NCI-H1436 (cell line): ENCODE measurements at places on chromosomes 16 and 17.

DNA sequence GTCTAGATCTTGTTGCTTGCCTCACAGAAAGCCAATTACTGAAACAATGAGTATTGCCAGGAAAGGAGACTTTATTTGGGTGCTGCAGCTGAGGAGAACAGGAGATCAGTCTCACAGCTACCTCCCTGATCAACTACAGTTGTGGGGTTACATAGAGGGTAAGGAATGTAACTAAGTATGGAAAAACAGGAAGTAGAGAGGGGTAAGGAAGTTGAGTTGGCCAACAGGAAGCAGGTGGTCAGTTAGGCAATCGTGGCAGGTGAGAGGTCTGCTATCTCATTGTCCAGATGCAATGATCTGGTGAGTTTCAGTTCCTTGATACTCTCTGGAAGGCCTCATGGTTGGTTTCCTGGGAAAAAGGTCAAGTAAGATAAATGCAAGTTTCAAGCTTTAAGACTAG is 333.1 kb upstream of the GOT2 start:
- no peak for DNase-seq

DNA sequence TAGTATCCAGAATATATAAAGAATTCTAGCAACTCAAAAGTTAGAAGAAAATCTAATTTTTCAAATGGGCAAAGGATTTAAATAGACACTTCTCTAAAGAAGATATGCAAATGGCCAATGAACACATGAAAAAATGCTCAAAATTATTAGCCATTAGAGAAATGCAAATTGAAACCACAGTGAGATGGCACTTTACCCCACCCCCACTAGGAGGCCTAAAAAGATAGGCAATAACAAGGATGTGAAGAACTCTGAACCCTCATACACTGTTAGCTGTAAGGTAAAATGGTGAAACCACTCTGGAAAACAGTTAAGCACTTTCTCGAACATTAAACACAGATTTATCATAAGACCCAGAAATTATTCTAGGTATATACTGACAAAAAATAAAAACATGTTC is 71.4 kb upstream of the IRX6 start:
- no peak for DNase-seq

DNA sequence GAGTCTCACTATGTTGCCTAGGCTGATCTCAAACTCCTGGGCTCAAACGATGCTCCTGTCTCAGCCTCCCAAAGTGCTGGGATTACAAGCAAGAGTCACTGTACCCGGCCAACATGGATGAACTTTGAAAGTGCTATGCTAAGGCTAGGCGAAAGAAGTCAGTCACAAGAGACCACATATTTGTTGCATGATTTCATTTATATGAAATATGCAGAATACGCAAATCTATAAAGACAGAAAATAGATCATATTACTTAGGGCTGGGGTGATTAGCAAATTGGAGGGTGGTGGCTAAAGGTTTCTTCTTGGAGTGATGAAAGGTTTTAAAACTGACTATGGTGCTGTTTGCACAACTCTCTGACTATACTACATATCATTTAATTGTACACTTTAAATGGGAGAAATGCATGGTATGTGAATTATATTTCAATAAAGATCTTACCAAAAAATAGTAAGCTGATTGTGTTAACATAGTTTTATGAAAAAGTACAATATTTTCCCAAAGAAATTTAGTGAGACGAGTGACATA is 1.2 kb upstream of the FLYWCH1 start:
- no peak for DNase-seq

GRCh38 chr16:68450741-68451255 is 2.5 kb upstream of the SMPD3 start:
- DNase-seq: no peak

GRCh38 chr17:67982034-67982640 is 14.1 kb downstream of the C17orf58 start:
- DNase-seq: no peak

GRCh38 chr17:40015005-40015997 is at the start of gene CSF3:
Gene CSF3 (plus strand): TSS chr17:40015440. CDS start chr17:40015475, 35 bp downstream.
- no peak for DNase-seq

- peak; percentile 72 for DNase-seq
Observed at GRCh38 chr17:57677301-57677700, 67.8 kb downstream of the CCDC182 start.

DNA sequence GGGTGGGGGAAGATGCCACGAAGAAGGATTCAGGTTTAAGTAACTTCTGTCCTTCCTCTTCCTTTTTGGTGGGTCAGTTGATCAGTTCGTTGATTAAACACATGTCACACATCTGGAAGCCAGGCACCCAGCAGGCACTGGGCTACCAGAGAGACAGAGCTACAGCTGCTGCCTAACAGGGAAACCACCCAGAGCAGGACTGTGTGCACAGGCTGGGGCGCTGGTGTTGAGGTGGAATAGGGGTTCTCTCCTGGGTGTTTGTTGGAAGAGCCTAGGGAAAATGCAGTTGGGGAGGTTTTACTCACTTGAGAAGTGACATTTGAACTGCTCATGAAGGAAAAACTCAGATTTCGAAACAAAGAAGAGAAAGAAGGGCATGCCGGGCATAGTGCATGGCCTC is 152.4 kb downstream of the IRX5 start:
- DNase-seq: no peak

DNA sequence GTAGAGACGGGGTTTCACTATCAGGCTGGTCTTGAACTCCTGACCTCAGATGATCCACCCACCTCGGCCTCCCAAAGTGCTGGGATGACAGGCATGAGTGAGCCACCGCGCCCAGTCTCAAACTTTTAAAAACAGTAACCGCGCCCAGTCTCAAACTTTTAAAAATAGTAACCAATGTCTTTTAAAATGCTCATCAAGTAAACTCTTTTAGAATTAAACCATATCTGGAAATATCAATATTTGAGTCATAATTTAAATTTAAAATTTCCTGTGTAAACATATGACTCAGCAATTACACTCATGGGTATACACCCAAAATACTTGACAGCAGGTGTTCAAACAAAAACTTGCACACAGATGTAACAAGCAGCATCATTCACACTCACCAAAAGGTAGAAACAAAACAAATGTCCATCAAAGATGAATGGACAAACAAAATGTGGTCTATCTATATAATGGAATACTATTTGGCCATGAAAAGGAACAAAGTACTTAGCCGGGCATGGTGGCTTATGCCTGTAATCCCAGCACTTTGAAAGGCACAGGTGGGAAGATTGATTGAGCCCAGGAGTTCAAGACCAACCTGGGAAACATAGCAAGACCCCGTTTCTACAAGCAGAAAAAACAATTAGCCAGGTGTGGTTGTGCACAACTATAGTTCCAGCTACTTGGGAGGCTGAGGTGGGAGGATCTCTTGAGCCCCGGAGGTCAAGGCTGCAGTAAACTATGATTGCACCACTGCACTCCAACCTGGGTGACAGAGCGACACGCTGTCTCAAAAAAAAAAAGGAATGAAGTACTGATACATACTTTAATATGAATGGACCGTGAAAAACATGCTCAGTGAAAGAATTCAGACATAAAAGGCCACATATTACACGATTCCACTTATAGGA is 20.2 kb downstream of the ENPP7 start:
- no peak for DNase-seq

GRCh38 chr17:77580531-77581270 is 377.8 kb upstream of the TNRC6C start:
- no peak for DNase-seq

DNA sequence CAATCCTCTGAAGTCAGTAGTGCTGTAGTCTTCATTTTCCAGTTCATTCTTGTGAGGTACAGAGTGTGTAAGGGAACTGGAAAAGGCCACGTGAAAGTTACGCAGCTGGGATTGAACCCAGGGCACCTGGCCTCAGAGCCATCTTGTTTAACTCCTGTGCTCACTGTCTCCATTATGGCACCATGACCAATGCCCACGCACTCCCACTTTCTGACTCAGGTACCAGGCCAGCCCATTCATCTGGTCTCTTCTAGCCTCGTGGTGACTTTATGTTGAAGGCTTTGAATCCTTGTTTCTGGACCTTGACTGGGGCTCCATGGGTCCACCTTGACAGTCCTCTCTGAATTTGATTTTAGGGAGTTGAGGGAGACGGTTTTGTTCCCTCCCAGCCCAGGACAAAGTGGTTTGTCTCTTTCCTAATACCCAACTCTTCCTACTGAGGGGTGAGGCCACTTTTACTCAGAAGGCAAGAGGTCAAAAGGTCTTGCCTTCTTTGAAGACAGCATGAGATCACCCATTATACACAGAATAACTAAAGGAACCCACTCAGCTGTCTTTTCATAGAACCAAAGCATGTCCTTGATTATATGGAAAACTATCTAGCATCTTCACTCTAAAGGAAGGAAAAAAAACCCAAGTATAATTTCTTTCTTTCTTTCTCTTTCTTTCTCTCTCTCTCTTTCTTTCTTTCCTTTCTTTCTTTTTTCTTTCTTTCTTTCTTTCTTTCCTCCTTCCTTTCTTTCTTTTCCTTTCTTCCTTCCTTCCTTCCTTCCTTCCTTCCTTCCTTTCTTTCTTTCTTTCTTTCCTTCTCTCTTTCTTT is 50.0 kb downstream of the OTOA start:
- no peak for DNase-seq

DNA sequence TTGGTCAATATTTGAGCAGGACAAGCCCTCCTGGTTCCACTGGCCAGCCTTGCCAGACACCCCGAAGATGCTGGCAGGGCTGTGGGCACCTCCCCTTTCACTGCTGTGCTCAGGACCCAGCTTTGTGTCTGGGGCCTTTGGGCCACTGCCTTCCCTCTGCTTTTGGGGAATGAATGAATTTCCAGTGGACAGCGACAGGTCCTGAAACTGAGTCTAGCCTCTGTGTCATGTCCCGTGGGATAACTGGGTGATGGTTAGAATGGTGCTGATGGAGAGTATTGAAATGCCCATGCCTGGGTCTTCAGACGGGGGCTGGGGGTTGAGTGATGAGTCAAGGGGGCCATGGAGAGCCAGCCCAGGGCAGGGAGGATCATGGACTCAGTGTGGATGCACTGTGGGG is 135.8 kb downstream of the FOXL1 start:
- no peak for DNase-seq

DNA sequence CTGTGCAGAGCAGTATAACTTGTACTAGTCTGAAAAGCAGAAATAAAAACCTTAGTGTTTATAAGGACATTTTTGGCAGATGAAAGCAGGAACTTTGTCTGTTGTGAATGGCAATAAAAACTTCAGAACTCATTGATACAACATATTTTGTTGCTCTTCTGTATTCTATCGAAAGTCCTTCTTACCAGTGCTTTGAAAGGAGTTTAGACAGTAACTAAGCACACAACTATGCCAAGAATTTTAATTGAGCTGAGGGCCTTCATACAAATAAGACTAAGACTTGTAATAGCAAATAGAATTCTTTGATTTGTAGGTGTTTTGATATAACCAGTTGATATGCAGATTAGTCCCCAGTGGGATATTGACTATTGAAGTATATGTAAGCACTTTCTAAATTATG is 308.4 kb downstream of the ZFHX3 start:
- no peak for DNase-seq

- DNase-seq: no peak
Observed at GRCh38 chr17:9158544-9159452, 137.5 kb downstream of the NTN1 start.

DNA sequence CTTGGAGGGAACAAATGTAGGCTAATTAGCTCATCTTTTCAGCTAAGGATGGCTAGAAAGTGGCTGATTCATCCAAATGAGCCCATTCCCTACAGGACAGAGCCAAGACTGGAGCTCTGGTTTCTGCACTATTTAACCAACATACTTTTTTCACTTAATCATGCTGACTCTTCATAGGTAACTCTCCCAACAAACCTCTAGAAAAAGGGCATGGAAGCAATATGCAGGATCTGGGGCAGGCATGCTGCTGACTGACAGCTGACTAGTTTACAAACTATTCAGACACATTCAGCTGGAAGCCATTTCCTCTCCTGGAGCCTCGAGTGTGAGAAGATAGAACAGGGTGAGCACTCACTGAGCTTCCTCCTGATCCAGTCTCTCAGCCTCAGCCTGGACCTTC is 6.2 kb downstream of the BECN1 start:
- DNase-seq: no peak

DNA sequence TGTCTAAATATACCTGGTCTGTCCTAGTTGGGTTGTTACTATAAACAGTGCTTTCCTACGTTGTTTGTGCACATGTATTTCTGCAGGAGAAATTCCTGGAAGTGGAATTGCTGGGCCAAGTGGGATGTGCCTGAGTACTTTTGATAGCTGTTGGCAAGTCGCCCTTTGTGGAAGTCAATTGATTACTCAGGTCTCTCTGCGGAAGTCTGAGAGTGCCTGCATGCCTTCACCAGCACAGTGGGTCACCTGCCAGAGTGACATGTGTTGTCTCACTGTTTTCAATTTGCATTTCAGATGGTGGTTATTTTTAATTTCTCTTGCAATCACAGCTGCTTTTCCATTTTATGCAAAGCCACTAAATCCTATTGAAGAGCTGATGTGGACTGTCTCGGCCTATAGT is 2.3 kb upstream of the MVD start:
- no peak for DNase-seq

DNA sequence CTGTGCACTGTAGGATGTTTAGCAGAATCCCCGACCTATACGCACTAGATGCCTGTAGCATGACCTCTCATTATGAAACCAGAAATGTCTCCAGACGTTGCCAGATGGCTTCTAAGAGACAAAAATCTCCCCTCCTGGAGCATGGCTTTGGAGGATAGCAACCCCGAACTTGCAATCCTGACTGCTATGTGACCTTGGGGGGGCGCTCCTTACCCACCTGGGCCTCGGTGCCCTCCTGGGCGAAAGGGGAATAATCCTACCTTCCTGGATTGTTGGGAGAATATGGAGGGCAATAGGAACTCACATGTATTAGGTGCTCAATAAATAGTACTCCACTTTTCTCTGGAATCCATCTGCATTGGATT is 8.1 kb downstream of the MRM1 start:
- no peak for DNase-seq
